Endothelial cell (in vitro differentiated cells): ENCODE measurements at places on chromosomes 2 and 18.

DNA sequence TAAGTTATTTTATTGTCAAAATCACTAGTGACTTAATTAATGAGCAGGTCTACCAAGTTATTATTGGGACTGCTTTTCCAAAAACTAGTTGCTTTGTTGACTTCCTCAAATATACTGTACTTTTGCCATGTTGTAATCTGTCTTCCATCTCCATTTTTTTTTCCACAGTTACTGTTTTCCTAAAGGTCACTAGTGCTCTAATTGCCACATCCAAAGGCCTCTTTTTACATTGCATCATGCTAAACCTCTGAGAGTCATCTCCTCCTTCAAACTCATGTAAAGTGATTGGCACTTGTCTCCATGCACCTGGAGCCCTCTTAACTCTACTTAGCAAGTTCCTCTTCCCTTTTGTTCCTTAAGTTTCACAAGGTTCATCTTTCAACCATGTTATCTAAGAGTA lies 11.8 kb downstream of the PMAIP1 start:
- no peak for DNase-seq

GRCh38 chr2:177235855-177236437 lies 23.4 kb downstream of the HNRNPA3 start:
- DNase-seq: no peak

DNA sequence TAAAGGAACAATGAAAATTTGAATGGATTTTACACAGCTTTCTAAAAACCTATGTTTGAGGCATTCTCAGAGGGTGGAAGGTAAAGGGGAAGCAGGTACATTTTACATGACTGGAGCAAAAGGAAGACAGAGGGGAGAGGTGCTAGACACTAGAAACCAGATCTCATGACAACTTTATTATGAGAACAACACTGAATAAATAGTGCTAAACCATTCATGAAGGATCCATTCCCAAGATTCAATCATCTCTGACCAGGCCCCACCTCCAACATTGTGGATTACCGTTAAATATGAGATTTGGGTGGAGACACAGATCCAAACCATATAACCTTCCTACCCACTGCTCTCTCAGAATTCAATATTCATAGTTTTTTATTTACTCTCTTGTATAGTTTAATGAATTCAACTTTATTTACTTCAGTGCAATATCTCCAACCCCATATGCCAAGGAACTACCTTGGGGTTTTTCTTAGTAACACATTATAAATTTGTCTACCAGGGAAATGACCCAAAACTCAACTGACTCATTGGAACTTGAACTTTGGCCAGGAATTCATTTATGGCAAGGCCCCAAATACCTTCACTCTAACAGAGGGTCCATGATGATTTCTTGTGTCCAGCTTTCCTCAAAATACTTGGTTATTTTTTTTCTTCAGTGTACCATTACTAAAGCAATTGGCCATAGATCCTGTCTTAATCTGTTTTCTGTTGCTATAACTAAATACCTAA lies 317.8 kb downstream of the GULP1 start:
- DNase-seq: no peak

GRCh38 chr18:70489986-70490933 lies 201.4 kb downstream of the SOCS6 start:
- DNase-seq: peak; percentile 45

- DNase-seq: no peak
Observed at GRCh38 chr18:70420146-70420898, 131.5 kb downstream of the SOCS6 start.

DNA sequence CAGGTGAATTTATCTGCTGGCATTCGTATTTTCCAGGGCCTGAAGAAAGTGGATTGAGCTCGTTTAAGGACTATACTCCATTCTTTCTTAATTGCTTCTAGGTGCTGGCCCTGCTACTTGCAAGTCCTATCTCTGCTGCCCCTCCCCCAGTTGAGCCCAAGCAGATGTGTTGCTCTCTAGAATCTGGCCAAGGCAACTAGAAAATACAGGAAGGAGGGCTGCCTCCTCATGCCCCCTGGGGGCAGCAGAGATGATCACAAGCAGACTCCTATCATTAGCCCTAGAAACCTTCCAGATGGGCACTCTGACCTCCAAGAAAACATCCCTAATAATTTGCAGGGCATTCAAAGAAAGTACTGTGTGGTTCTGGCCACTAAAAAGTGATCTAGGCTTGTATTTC lies 72.5 kb upstream of the CYP26B1 start:
- DNase-seq: peak; percentile 27

DNA sequence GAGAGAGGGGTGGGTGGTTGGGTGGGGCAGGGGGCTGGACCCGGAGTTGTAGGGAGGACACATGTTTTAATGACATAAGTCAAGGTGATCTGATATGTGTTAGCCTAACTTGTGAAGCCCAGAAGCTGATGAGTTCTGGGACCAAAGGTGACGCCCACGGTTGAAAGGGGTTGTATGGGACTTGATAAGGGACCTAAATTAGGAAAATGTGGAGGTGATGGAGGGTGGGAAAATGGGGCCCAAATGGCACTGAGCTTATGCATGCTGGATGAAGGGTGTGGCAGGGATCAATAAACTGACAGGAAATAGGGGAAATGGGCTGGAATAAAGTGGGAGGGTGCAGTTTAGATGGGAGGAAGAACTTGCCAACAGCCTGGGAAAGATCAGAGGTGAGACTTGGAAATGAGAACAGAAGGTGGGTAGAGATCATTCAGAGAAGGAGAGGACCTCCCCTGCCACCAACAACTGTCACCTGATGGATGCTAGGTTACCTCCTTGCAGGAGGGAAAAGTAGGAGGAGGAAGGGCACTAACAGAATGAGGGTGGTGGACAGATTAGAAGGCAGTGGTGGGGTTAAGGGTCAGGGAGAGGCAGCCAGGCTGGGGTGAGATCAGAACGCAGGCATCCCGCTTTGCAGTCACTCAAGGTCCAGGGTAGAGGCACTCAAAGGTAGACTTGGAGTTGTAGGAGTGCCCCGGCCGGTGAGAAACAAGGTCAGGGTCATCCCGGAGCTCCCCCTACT lies 15.3 kb downstream of the WNT10A start:
- DNase-seq: no peak

DNA sequence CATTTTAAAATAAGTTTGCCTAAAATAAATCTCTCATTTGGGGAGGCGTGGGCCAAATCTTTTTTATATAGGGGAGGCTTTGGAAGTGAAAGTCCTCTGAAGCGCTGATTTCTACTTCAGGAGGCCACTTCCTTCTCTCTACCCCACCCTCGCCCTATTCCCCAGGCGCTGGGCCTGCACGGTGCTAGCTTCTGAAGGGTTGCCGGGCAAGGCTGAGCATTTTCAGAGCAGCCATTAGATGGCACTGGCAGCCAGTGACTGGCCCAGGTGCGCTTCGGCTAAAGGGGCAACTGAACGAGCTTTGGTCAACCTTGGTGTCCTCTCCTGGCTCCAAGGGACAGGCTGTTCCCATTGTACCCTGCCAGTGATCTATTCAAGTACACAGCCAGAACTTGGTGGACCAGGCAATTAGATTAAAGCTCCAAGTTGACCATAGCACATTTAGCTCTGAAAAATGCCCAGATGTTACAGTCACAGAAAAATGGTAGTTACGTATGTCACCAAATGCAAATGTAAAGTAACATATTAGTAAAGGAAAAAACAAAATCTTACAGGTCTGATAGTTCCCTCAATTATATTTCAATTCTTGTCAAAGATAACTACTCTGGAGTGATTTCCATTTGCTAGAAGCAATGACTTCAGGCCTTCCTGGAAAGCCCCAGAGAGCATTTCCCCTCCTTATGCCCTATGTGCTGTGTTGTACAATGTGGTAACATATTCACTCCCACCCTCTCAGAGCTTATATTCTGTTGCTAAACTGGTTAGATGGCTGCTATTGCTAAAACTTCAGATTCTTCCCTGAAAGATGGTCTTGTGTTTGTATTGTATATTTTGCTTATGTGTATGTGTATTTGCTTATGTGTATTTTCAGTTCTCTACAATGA lies 2.1 kb downstream of the POMC start:
- peak; percentile 32 for DNase-seq

- DNase-seq: no peak
Observed at GRCh38 chr18:33916200-33916599, 308.5 kb downstream of the NOL4 start.

DNA sequence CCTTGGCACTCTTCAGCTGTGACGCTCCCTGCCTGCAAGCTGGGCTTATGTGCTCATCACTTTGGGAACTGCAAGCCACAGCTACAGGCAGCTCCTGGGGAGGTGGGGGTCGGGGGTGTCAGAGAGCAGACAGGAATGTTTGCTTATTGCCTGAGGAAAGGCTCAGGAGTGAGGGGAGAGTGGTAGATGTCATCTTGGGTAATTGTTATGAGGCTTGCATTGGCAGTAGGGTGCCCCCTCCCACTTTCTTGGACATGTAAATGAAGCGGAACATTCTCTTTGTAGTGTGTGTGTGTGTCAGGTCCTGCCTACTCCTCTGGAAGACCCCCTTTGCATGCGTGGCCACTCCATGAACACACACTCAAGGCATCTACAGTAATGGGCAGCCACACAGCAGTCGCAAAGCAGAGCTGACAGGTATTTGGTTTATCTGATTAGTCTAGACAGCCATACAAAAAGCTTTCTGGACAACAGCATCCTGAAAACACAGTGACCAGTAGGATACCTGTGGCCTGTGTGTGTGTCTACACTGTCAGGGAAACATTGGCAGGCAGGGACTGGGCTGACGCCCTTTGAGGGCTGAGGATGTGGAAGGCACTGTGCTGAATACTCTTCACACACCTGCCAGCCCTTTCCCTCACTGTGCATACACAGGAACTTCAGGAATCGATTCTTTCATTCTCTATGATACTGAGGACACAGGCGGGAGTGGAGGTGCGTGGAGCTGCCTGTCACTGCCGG lies 17.1 kb upstream of the MC2R start:
- DNase-seq: no peak

GRCh38 chr2:145845207-145845894 lies 1325.4 kb upstream of the ZEB2 start:
- no peak for DNase-seq

DNA sequence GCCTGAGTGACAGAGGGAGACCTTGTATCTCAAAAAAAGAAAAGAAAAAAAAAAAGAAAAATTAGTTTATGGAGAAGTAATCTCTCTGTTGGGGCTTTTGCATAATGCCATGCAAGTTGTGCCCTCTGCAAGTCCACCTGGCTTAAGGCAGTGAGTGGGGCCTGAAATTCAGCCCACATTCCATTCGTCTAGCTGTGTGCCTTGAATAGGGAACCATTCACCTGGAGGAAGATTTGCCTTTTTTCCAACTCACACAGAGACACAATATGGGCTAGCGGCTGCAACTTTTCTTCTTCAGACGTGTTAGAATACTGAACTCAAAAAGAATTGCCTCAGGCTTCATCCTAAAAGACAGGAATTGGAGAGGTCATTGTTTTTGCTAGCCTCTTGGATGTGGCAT lies 160.0 kb upstream of the STON1 start:
- no peak for DNase-seq

DNA sequence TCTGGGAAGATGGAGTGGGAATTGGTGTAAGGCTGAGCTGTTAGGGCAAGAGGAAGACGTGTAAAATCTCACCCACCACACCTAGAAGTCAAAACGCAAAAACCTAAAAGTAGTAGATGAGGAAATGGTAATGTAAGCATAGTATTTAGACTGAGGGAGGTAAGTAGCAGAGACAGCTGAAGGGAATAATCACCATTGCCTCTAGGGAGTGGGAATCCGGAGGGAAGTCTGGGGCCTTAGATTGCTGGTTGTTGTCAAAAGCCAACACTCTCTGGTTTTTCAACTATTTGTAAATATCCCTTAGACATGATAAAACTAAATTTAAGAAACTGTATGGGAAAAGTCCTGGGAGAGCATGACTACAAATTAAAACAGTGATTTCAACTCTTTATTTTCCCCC lies 28.7 kb upstream of the MYCN start:
- DNase-seq: no peak

DNA sequence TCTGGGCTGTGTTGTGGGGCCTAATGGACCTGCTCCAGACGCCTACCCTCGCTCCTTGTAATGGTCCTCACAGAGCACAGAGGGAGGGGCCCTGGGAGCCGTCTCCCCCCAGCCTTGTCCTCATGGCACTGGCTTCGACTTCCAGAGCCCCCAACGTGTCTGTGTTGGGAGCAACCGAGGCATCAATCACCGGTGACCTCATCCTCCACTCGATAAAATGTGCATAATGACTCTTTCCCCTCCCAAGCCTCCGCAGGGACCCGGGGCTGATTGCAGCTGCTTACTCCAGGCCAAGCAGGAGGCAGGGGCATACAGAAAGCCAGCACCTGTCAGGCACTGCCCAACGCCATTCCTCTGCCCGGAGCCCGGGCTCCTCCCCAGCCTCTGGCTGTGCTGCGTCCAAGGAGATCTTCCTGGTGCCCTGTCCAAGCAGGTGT lies 271.7 kb downstream of the NDUFA10 start:
- no peak for DNase-seq

- no peak for DNase-seq
Observed at GRCh38 chr2:223001797-223002175, 50.2 kb upstream of the KCNE4 start.

- no peak for DNase-seq
Observed at GRCh38 chr2:137117385-137117784, 352.0 kb downstream of the THSD7B start.

DNA sequence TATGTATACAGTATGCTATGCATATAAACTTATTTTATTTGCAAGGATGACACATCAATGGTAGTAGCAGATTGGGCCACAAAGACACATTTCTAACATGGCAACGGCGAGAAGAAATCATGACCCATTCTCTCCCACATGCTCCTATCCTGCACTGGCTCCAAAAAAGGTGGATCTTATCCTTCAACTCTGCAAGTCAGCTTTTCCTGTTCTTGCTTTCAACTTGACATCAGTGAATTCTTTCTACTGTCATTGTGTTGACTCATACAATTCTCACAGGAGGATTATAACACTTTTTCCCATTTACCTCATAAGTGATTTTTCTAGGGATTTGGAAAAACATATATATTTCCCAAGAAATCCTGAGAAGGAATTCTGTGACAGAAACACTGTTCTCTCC lies 53.1 kb downstream of the ACVR1 start:
- no peak for DNase-seq

DNA sequence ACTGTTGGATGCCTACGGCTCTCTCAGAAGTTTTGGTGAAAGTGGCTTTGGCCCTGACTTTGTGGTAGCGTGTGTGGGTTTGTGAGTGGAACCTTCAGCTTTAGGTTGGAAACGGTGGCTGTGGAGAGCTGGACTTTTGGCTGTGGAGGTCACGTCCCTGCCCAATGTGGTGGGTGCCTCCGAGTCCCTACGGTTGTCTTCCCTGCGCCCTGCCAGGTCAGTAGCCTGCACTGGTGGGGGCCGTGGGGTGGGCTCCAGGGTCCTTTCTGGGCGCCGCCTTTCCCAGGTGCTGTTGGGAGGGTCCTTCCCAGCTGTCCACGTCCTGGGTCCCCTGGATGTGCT lies 11.1 kb downstream of the COLEC11 start:
- no peak for DNase-seq

GRCh38 chr2:41621563-41621962 lies 426.3 kb upstream of the PKDCC start:
- no peak for DNase-seq

GRCh38 chr18:5500158-5500939 lies 43.4 kb downstream of the EPB41L3 start:
- DNase-seq: no peak

GRCh38 chr2:64423303-64423702 lies 30.7 kb upstream of the LGALSL start:
- no peak for DNase-seq
